ENCODE measurements at places on chromosomes 1 and 21.
A peak's percentile ranks its signal among the peaks of the same experiment; 100 is the strongest.

- DNase-seq, result peak; percentile 92
Observed at GRCh38 chr1:27300341-27301051, 21.5 kb upstream of the TMEM222 start.

- DNase-seq, result peak; percentile 72
Observed at GRCh38 chr1:100671601-100672000, 47.9 kb upstream of the VCAM1 start.

- no peak for DNase-seq
Observed at GRCh38 chr1:156895455-156895812, 1.9 kb downstream of the PEAR1 start.

DNA sequence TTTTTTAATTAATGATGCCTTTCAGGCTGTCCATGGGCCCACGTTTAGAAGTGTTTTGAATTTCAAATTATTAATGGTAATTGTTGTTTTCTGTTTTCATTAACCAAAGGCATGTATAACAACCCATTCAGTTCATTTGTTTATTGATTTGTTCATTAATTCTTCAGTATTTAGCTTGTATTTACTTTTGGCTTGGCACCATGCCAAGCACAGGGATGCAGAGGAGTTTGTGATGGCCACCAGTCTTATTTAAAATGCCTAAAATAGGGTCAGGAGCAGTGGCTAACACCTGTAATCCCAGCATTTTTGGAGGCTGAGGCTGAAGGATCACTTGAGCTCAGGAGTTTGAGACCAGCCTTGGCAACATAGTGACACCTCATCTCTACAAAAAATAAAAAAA is 75.3 kb downstream of the ROR1 start:
- no peak for DNase-seq

DNA sequence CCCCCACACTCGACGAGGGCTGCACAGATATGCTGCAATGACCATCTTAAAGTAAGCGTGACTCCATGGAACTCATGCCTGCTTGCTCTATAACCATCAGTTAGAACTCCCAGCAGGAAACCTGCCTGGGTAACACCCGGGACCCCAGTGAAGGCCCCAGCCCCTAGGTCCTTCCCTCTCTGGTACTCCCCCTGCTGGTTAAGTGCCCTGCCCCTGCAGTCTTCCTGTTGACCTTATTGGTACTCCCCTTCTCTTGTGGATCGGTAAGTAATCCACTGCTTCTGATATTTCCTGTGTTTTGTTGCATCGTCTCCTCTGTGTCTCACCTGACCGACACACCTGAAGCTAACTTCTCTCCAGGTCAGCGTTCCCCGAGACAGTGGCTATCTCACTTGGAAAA is 104.8 kb upstream of the COG2 start:
- no peak for DNase-seq

- DNase-seq, result no peak
Observed at GRCh38 chr1:213905344-213905743, 82.4 kb upstream of the PROX1 start.

GRCh38 chr1:85259118-85259911 is at the start of gene C1orf52:
Gene C1orf52, minus strand, starts transcription at chr1:85259662. Its CDS starts 29 bp downstream, at chr1:85259633.
- DNase-seq, result peak; percentile 87

GRCh38 chr1:218957971-218958370 is 215.7 kb upstream of the LYPLAL1 start:
- no peak for DNase-seq

DNA sequence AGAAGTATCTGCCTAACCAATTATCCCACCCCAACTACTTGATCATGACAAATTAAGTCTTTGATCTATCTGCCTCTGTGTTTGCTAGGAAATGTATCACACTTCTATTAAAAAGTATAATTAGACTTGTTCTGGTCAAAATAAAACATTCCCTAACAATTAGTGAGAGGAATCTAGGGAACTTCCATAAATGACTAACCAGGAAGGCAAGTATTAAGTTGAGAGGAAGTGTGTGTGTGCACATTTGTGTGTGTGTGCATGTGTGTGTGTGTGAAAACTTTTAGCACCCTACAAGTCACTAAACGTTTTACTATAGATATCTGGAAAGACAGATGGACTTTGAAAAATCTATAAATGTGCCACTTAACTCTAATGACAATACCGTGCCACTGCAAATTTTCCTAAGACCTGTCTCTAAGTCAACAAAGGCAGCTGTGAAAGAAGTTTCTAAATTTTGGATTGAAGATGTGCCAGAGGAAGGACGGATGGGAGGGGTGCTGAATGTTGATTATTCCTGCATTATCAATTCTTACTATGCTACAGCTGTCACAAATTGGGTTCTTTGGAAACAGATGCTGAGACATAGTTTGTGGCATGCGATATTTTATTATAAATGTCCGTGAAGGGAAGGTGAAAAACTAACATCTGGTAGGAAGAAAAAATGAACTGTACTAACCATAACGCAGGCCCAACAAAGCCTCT is 567.1 kb downstream of the PTPRC start:
- DNase-seq, result no peak

DNA sequence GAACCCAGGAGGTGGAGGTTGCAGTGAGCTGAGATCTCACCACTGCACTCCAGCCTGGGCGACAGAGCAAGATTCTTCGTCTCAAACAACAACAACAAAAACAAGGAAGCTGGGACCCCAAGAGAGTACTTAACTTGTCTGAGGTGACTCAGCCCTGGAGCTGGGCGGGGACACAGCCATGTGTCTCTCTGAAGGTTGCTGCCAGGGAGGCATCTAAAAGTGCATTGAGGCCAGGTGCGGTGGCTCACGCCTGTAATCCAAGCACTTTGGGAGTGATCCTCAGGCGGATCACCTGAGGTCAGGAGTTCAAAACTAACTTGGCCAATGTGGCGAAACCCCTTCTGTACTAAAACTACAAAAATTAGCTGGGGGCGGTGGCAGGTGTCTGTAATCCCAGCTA is 7.7 kb downstream of the IFI6 start:
- DNase-seq, result peak; percentile 34

GRCh38 chr1:218481116-218481775 is 136.1 kb downstream of the TGFB2 start:
- no peak for DNase-seq

DNA sequence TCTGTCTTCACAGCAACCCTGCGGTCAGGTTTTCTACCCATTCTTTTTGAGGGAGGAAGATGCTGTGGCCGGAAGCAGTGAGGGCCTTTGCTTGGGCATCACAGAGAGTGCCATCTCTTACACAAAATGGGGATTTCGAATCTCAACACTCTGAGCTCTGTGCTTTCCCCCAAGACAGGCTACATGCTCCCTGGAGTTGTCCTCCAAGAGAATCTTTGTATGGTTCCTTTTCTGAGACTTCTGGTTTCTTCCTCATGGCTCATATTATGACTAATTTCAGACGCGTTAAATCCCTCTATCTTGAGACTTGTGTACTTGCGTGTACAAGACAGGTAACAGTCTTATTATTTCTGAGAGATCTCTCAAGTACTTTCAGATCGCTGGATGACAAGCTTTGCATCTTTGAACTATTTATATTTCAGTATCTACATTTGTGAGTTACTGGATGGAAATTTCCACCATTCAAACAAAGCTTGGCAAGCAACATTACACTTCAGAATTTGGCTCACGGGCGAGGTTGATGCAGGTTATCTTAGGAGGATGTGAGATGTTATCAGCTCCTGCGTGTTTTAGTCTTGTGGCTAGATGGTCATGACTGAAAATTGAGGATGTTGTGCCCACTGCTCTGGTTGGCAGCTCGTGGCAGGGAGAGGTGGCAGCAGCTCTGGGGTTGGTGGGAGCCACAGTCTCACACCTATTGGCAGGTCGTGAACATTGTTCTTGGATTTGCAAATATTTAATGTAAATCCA is 19.4 kb downstream of the ABCG1 start:
- DNase-seq, result no peak

GRCh38 chr21:44817914-44818639 is at the start of gene SUMO3:
Gene SUMO3, minus strand, starts transcription at chr21:44818062. Its CDS starts 94 bp downstream, at chr21:44817968.
- peak; percentile 74 for DNase-seq

DNA sequence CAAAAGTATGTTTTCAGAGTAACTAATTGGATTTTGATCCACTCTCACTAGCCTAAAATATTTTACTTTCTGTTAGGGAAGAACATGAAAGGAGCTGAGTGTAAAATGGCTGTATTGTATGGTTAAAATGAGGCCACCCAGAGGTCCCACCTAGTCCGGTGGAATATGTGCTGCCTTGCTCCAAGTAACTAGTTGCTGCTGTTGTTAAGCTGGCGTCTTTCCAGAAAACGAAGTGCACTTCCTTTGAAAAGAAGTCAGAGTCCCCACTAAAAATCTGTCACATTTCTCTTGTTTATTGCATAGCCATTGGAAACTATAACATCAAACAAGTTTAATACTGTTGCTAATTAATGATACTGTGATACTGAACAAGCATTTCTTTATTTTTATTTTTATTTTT is 3.2 kb downstream of the SLC25A33 start:
- DNase-seq, result peak; percentile 61

DNA sequence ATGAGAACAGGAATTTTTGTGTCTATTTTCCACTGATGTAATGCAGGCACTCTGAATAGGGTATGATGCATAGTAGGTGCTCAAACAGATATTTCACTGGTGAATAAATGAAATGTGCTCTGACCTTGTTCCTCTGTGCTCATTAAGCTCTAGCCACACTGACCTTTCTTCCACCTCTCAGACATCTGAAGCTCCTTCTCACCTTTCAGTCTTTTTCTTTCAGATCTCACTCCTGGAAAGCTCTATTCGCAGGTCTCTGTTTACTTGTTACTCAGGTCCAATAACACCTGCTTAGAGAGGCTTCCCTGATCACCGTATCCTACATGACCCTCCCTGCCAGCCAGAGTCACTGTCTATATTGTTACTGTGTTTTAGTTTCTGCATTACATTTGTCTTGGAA is 59.2 kb upstream of the IVNS1ABP start:
- DNase-seq, result no peak

DNA sequence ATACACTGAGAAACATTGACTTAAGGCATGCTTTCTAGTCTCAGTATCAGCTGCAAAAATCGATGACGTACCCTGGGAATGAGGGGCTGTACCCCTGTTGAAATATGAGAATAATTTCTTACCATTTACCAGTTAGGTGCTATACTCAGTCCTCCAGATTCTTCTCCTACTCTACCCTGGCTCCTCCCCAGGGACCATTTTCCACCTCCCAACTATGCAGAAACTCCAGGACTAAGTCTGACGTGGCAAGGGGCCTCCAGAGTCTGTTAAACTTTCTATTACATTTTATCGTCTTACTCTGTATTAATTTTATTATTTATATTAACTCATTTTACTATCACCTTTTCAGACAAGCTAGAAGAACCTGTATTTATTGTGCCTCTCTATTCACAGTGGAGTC is 124.3 kb downstream of the CYYR1 start:
- peak; percentile 67 for DNase-seq

GRCh38 chr1:187987236-187987776 is 1158.6 kb downstream of the PLA2G4A start:
- no peak for DNase-seq

GRCh38 chr1:213326281-213327016 is 275.4 kb downstream of the RPS6KC1 start:
- peak; percentile 49 for DNase-seq

Measured in fibroblast of mammary gland (primary cell).